ENCODE measurements at places on chromosomes 3 and 15.

DNA sequence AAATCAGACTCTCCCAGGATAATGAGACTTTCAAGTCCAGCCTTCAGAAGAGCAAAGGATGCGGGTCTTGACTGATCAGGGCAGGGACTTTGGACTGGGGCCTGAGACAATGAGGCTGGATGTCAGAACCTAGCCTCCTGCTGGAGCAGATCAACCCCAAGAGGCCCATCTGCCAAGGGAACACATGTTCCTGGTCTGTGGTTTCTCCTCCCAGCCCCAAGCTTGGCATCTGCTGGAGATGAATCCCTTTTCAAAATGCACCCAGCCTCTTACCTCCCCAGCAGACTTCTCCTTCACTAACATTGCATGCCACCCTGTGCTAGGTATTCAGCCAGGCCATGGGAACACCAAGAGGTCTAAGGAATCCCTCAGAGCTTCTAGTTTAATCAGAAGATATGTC is 43.7 kb upstream of the MFGE8 start:
- DNase-seq = no peak

DNA sequence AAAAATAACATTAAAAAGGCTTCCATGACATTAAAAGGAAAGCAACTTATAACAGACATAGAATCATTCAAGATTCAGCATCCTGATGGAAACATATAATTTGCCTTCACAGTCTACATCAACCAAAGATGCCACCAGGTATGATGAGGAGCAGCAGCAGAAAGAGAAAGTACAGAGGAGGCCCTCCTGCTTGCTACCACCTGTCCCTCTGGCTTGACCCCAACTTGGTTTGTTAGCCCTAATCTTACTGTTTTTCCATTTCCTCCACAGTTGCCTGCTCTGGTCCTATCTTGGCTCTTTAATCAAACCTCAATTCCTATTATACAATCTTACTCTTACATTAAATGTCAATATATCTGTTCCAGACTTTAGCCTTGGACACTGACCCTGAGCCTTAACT is 171.3 kb downstream of the DPH6 start:
- no peak for DNase-seq

GRCh38 chr15:58520936-58521292 is 89.1 kb downstream of the LIPC start:
- no peak for DNase-seq

- DNase-seq = no peak
Observed at GRCh38 chr3:129592381-129593131, 13.9 kb downstream of the PLXND1 start.

GRCh38 chr15:25719101-25719985 is 143.8 kb downstream of the ATP10A start:
- no peak for DNase-seq

GRCh38 chr15:49163678-49164077 is 6.4 kb upstream of the GALK2 start:
- DNase-seq = no peak

GRCh38 chr3:190323246-190323626 is 990 bp upstream of the CLDN1 start:
- no peak for DNase-seq

DNA sequence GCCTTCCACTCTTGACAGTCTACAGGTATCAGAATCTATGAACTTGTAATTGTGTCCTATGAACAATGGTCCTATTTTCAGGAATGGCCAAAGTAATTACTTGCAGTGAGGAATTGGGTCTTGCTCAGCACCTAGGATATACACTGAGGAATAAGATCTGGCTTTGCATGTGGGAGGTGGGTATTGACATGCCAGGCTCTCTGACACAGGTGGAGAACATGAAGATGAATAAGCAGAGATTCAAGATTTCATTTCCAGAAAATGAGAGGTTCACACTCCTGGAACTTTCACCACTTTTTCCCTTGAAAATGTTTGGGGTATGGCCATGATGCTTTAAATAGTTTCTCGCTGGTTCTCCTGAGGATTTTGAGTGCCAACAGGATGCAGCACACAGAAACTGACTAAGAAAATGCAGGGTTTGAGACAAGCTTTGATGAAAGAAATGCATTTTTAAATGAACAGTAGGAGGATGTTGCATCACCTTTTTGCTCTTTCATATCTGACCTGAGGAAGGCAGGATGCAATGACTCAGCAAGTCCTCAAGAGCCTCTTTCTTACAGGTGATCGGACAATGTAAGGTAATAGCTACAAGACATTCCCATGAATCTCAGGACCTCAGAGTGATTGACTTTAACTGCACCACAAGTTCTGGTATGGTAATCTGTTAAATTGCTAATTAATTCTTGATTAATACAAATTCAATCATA is 3.7 kb downstream of the HRG start:
- peak; percentile 49 for DNase-seq

DNA sequence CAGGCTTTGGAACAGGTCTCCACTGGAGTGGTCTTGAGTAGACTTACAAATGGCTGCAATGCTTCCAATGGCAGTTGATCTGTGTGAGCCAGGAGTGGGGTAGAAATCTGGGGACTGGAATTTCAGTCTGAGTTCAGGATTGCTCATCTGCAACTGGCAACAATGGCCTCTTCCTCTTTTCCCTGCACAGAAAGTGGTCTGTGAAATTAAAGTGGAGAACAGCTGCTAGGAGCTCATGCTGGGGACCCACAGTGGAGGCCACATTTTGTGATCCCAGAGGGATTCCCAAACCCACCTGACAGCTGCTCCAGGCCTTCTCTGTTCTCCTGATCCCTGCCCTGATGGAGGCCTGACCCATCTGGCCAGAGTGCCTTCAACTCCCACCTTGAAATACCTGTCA is 49.6 kb downstream of the CEMIP start:
- no peak for DNase-seq

Measured in NCI-H226 (cell line).